LoVo (cell line): ENCODE measurements at places on chromosomes 5 and 9.

- DNase-seq: no peak
Observed at GRCh38 chr5:150294551-150295071, 5.0 kb upstream of the CAMK2A start.

DNA sequence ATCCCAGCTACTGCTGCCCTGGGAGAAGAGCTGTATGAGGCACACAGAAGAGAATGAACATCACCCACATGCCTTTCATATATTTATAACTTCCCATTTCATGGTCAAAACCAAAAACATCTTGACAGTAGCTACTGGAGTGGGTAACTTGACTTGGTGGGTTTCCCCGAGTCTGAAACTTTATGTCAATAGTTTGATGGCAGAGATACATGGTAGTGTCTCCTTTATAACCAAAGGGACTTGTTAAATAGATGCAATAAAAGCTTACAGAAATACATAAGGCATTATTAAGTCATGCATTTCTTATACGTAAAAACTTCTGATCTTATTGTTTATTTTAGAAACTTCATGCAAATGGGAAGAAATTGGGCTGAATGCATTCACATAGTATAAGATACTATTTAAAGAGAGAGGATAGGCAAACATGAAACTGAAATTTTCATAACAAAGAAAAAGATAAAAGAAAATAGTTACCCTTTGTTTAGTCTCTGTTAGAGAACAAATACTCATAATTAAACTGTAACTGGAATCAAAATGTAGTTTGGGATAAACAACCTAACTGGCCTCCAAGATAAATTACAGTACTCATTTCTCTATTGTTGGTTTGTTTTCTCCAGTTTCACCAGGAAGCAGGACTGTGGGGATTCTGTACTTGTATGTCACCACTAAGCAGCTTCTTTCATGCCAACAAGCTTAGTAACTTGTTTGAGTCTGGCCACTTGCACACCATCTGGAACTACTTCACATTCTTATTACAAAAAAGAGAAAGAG, 459.3 kb upstream of the MEF2C start:
- DNase-seq: no peak

DNA sequence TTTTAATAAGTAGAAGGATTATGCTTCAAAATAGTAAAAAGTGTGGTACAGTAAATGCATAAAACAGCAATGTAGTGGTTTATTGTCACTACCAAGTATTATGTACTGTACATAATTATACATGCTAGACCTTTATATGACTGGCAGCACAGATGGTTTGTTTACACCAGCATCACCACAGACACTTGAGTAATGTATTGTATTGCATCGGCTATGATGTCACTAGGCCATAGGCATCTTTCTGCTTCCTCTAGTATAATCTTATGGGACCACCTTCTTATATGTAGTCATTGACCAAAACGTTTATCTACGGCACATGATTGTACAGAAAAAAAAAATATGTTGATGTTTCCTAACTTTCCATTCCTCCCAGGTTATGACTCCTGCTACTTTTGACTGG, 31.9 kb upstream of the SSBP2 start:
- no peak for DNase-seq

- DNase-seq: no peak
Observed at GRCh38 chr5:126744836-126745235, 32.1 kb upstream of the LMNB1 start.

DNA sequence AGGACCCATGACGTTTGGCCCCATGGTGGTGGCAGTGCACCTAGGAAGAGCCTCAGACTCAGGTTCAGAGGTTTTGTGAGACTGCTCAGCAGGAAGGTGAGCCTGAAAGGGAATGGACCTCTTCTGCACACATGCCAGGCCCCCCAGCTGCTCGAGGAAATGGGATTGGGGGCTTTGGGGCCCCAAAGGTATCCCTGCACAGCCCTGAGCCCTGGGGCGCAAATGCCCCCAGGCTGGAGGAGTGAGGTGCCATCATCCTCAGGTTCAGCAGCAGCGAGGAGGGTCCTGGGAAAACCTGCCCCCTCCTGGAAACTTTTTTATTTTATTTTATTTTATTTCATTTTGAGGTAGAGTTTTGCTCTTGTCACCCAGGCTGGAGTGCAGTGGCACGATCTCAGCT, 171.8 kb upstream of the MVB12B start:
- no peak for DNase-seq

DNA sequence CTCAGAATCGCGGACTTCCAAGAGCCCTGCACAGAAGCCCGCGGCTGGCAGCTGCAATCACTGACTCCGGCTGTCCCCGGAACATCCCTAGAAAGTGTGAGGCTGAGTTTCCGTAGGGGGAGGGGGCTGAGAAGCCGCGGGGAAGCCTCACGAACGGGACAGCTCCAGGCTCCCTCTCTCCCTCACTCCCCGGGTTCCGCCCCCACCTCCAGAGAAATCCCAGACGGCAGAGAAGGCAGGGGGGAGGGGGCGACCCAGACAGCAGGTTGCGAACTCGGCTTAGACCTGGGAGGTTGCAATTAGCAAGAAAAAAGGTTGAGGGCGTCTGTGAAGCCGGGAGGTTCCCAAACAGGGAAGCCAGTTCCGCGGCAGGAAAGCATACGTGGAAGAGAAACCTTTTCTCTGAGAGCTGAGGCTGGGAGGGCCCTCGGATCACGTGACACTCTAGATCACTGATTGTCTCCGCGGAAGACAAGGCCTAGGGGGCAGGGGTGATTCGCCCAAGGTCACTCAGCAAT, 73.8 kb upstream of the CPLX2 start:
- no peak for DNase-seq

DNA sequence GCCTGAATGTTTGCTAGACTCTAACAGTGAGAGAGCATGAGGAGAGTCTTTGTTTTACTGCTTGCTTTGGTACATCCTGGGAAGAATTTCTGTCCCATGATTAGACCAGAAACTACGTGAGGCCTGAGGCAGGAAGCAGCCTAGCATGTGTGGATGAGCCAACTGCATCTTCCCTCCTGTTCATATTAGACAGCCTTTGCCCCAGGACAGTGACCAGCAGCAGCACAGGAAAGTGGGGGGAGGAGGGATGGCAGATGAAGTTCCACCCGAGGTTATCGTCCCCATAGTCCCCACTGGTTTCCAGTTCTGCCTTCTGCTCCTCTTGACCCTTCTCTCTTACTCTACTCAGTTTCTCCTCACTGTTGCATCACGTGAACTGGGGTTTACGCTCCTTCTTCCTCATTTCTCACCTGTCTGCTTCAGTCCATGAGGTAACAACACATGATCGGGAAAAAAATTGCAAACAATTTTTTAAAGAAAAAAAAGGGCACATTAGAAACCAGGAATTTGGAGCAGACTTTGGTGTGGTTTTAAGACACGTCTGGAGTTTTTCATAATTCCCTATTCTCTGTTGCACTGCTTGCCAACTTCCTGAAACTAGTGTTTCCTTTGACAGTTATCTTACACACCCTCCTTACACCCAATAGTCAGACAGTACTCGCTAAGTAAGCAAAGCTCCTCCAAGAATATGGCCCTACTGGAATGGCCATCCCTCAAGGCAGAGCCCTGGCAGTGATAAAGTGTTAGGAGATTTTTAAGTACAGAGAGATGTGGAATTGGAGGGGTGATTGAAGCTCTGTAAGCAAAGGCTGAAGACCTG, 84.1 kb downstream of the SNX18 start:
- DNase-seq: no peak

GRCh38 chr9:122510502-122510901, at the start of gene OR1J2:
Gene OR1J2 (plus strand): TSS chr9:122510802. CDS start chr9:122510802, 0 bp downstream.
- no peak for DNase-seq

DNA sequence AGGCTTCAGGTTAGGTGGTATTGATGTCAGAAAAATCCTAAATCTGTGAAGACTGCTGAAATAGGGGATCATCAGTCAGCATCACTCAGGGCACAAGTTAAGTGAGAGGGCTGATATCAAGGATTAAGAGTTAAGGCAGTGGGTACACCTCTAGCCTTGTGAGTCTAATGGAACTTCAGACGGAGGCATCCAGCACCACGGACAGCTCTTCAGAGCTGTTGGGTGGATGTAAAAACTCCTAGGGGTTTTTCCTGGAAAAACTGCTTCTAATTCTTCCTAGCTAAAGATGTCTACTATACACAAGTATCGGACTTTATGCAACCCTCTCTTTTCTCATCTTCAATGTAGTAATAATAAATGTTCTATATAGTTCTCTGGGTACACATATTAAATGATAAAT, 165.9 kb downstream of the SH3GL2 start:
- no peak for DNase-seq

GRCh38 chr5:57539281-57539701, 56.7 kb upstream of the ACTBL2 start:
- no peak for DNase-seq

DNA sequence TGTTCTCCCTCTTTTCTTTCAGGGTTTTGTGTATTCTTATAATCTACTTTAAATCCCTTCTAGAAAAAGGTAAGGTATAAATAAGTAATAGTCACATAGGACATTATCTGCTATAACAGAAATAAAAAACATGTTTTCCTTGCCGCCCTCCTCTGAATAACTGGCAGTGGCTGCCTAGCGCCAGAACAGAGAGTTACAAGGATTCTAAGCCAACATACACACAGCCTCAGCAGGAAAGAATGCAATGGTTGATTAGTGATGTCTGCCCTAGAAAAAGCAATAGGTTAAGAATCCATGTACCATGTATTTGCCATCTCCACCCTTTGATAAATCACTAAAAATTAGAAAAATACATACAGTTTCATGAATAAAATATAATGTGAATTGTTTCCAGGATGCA, 4.9 kb downstream of the MED27 start:
- DNase-seq: no peak

DNA sequence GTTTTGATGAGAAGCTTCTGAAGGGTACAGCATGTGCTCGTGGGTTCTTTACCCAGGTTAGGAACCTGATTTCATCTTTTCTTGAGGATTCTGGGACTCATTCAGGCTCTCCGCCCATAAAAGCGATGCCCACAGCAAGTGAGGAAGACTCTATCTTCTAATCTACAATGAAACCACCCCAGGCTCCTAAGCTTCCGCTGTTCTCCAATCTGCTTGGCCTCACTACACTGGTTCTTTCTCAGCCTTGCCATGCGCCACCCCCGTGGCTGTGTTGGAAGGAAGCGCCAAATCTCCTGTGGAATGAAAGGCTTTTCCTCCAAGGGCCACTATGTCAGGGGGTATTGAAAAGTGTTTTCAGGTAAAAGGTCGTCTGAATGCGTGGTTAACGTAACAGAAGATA, 135.6 kb downstream of the MYO10 start:
- DNase-seq: no peak

GRCh38 chr9:36991516-36992134, 42.4 kb downstream of the PAX5 start:
- DNase-seq: peak; percentile 12

- DNase-seq: peak; percentile 73
Observed at GRCh38 chr5:133868946-133869518, 99.4 kb downstream of the C5orf15 start.

DNA sequence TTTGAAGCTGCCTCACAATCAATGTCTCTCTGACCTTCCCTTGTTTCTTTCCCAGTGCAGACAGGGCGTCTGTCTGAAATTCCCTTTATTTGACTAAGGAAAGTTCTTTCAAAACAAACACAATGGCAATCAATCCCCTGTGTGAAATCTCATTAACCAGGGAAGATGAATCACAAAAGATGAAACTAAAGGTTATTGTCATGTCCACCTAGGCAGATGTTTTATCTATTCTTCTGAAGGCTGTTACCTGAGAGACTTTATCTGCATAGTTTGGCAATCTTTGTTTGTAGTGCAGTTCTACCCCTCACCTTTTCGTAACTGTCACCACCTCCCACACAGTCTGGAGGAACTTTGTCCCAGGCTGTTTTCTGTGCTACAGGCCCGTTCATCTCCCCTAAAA, 217.5 kb upstream of the RIOK2 start:
- DNase-seq: no peak

GRCh38 chr5:68240202-68240601, 24.6 kb downstream of the PIK3R1 start:
- DNase-seq: no peak

DNA sequence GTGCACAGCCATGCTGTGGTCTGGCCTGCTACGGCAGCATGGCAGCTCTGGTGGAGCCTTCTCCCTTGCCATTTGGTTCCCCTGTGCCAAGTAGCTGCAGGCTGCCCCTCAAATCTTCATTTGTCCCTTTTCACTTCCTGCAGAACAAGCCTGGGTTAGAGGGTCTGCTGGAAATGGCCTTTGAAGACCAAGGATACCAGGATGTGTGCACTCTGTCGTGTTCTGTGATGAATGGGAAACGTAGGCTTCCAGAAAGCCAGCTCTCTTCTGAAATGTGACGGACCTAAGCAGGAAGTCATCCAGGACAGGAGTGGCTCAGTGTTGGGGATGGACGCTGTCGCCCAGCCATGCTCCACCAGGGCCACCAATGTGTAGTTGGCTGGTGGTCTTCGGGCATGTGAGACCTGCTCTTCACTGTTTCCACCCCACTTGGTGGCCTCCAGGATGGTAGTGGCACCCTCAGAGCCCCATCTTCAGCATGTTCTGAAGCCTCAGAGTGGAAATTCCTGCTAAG, 3.4 kb upstream of the POMT1 start:
- DNase-seq: no peak

- DNase-seq: no peak
Observed at GRCh38 chr5:15243301-15244020, 256.5 kb upstream of the FBXL7 start.

- DNase-seq: no peak
Observed at GRCh38 chr9:109335121-109335520, 14.3 kb upstream of the EPB41L4B start.

- no peak for DNase-seq
Observed at GRCh38 chr9:136084063-136084944, 10.8 kb downstream of the NACC2 start.

GRCh38 chr5:174521449-174521848, 202.9 kb upstream of the MSX2 start:
- DNase-seq: no peak

DNA sequence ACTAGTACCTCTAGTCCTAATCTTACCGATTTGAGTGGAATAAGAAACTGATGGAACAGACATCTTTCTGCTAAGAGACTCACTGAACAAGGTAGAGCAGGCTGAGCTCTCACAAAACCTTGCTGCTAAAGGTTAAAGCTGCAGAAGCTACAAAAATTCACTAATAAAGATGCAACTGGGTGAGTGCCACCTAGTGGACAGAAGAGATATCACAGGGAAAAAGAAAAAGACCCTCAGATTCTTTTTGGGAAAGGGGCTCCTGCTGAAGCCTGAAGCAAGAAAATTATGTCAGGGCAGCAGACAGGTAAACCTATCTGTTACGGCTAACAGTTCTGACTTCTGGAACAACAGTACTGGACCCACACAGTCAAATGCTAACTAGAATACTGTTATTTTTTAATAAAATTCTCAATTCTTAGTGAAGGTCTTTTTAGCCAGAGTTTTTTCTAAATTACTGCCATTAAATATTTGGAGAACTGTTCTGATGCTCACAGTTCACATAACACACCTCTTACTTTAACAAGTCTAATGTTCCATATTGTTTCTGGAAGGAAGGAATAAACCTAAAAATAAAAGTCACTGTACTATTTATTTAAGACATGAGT, 51.2 kb downstream of the DIAPH1 start:
- DNase-seq: peak; percentile 28
